PC-3 (cell line): ENCODE measurements at places on chromosomes 12 and 14. TPM values are rescaled to one million over a fixed set of nuclear protein-coding genes. Genes with fewer than 3 reads are reported as not detected.

CCDC177 gene
- not detected in 2 replicates for total RNA-seq

DAO gene
- not detected in 2 replicates for total RNA-seq

ZFP36L1 gene
- 63.1 and 79.7 TPM in 2 replicates for total RNA-seq

CLEC2A gene
- total RNA-seq, result not detected in 2 replicates

GSG1 gene
- 0.77 TPM in 1 of 2 replicates, not detected in the other for total RNA-seq

DPPA3 gene
- not detected in 2 replicates for total RNA-seq

KIAA0586 gene
- 50.3 and 50.8 TPM in 2 replicates for total RNA-seq

PLD4 gene
- 0.04 TPM in 1 of 2 replicates, not detected in the other for total RNA-seq

BICDL1 gene
- total RNA-seq, result 3.6 and 5.8 TPM in 2 replicates

FAIM2 gene
- total RNA-seq, result 0.18 TPM in 1 of 2 replicates, not detected in the other

CHPT1 gene
- 55.3 and 56.2 TPM in 2 replicates for total RNA-seq

GOLGA3 gene
- 86.9 and 130 TPM in 2 replicates for total RNA-seq

SLC10A1 gene
- total RNA-seq, result not detected in 2 replicates

TAMALIN gene
- total RNA-seq, result 0.29 and 0.58 TPM in 2 replicates

KRT81 gene
- 1,688 and 2,042 TPM in 2 replicates for total RNA-seq

ETNK1 gene
- total RNA-seq, result 17.8 and 22.2 TPM in 2 replicates

P2RX4 gene
- total RNA-seq, result 19.4 and 21.6 TPM in 2 replicates

CATSPERB gene
- total RNA-seq, result not detected in 2 replicates

RHOJ gene
- not detected in 2 replicates for total RNA-seq

NKX2-8 gene
- not detected in 2 replicates for total RNA-seq

FOXN3 gene
- 13.2 and 13.3 TPM in 2 replicates for total RNA-seq

RNU4-1 gene
- under 0.01 TPM in 2 replicates for total RNA-seq

CCDC175 gene
- not detected in 2 replicates for total RNA-seq

OTX2 gene
- total RNA-seq, result not detected in 2 replicates

SIX4 gene
- total RNA-seq, result 29.2 and 33.2 TPM in 2 replicates

NYNRIN gene
- total RNA-seq, result 2.7 and 3.1 TPM in 2 replicates

ADCK1 gene
- 4.7 and 5.7 TPM in 2 replicates for total RNA-seq

CEP128 gene
- 11.6 and 14.0 TPM in 2 replicates for total RNA-seq

RPGRIP1 gene
- 0.33 TPM in 1 of 2 replicates, not detected in the other for total RNA-seq

GPR68 gene
- total RNA-seq, result 0.35 and 1.5 TPM in 2 replicates

MGP gene
- total RNA-seq, result 0.22 and 2.1 TPM in 2 replicates

INTS13 gene
- total RNA-seq, result 61.8 and 74.1 TPM in 2 replicates

GAS2L3 gene
- 24.8 and 27.8 TPM in 2 replicates for total RNA-seq

YBX3 gene
- total RNA-seq, result 85.9 and 104 TPM in 2 replicates

ADAM21 gene
- 0.29 and 0.80 TPM in 2 replicates for total RNA-seq
